ENCODE measurements at places on chromosomes 12 and 14. TPM values are rescaled to one million over a fixed set of nuclear protein-coding genes. Genes with fewer than 3 reads are reported as not detected.

GRCh38 chr12:47382305-47382704 is 302.5 kb upstream of the AMIGO2 start:
- no peaks in the 10 kb centered on the region for H3K4me1 ChIP-seq
- H3K27ac ChIP-seq = no peak overlapping the region
- no peaks in the 10 kb centered on the region for H3K27me3 ChIP-seq
- DNase-seq = no peak
- no peak overlapping the region for H3K4me3 ChIP-seq

Gene MYF6
- total RNA-seq = not detected

Gene PRB2
- total RNA-seq = not detected

DNA sequence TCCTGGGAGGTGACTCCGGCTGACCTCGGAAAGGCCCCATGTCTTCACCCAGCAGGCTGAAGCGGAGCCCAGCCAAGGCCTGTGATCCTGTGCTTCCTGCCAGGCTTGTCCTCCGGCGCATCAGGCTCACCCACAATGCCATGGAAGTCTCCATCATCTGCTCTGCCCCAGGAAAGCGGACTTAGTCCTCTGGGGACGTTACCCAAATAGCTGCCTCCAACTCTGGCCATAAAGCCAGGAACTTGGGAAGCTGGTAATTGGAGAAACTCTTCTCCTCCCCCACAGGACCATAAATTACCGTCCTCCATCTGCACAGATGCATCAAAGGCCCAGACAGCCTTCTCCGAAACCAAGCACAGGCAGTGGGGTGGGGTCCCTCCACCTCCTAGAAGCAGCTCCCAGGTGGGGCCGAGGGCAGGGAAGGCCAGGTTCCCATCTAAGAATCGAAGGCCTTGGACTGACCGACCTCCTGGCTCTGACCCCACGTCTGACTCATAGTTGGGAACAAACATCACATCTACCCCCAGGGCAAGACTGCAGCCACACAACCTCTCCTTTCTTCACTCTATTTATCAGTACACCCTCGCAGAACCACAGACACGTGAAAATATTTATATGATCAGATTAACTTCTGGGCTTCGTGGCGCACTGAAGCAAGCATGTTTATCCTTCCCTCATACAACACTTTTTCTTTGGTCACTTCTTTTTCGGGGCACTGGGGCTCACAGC is 56.4 kb downstream of the PITPNM2 start:
- H3K27me3 ChIP-seq = no peaks in the 10 kb centered on the region
- DNase-seq = peak; percentile 17
- H3K27ac ChIP-seq = peak overlapping the region; percentile 17
- H3K4me3 ChIP-seq = no peak overlapping the region
- peaks cover 31% of the 10 kb centered on the region for H3K4me1 ChIP-seq

Gene KITLG
- 18.2 TPM for total RNA-seq

- peaks cover 32% of the 10 kb centered on the region for H3K36me3 ChIP-seq
- no peaks in the 10 kb centered on the region for H3K4me1 ChIP-seq
- no peak for DNase-seq
- no peak overlapping the region for H3K27ac ChIP-seq
- H3K27me3 ChIP-seq = no peaks in the 10 kb centered on the region
These were observed 30.5 kb downstream of the YLPM1 start for GRCh38 chr14:74793506-74794155.

Gene FOXA1
- not detected for total RNA-seq

DNA sequence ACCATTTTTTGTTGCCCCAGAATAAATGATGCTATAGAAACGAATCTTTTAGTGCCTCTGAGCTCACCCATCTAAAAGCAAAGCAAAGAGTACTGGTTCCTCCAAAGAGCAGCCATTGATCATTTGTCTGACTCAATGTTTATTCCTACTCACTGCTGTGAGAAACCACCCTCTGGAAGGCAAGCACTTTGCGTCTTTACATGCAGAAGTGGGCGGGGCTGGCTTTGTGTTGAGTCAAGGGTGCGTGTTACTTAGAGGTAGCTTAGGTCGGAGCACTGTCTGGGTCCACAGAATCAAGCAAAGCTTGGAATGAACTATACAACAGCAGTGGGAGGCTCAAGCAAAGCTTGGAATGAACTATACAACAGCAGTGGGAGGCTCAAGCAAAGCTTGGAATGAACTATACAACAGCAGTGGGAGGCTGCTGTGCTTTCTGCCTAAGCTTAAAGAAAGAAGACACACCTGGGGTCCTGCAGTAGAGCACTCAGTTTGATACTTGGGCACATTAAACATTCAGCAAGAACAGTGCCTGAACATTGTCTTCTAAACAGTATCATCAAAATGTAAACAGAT is 77.2 kb upstream of the PRICKLE1 start:
- no peak overlapping the region for H3K27ac ChIP-seq
- DNase-seq = no peak
- H3K36me3 ChIP-seq = no peaks in the 10 kb centered on the region

Gene RD3L
- not detected for total RNA-seq

- H3K4me1 ChIP-seq = peaks cover 17% of the 10 kb centered on the region
- no peak for DNase-seq
- H3K36me3 ChIP-seq = no peaks in the 10 kb centered on the region
- no peak overlapping the region for H3K27ac ChIP-seq
- no peaks in the 10 kb centered on the region for H3K27me3 ChIP-seq
These were observed 67.7 kb downstream of the DIO3 start for GRCh38 chr14:101628975-101629374.

Gene APAF1
- 12.1 TPM for total RNA-seq

DNA sequence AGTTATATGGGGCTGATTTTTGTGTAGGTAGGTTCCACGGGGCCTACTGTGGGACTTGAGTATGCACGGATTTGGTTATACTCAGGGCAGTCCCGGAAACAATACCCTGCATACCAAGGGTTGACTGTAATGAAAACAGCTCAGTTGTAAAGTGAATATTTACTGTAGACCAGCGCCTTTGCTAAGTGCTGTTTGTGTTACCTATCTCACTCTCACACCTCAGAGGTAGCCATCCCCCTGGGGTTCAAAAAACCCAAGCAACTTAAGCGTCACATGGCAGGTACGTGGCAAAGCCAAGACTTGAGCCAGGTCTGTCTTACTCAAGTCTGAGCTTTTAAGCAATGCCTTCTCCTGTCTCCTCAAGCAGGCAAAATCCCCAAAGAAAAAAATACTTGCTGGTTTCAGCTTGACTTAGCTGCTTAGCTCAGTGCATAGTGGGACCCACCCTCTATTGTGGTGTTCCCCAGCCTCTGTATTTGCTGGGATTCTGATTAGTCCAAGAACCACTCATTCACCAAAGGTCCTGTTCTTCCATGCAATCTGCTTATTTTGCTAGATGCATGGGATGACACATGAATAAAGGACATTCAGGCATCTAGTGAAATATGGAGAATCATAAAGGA is 34.2 kb upstream of the STRN3 start:
- no peak overlapping the region for H3K27ac ChIP-seq
- H3K4me3 ChIP-seq = no peak overlapping the region
- DNase-seq = no peak
- H3K36me3 ChIP-seq = no peaks in the 10 kb centered on the region
- no peaks in the 10 kb centered on the region for H3K4me1 ChIP-seq

GRCh38 chr14:102610968-102611811 is 18.7 kb downstream of the RCOR1 start:
- no peak overlapping the region for H3K27ac ChIP-seq
- DNase-seq = no peak
- H3K4me3 ChIP-seq = no peak overlapping the region
- no peaks in the 10 kb centered on the region for H3K4me1 ChIP-seq
- no peaks in the 10 kb centered on the region for H3K36me3 ChIP-seq

DNA sequence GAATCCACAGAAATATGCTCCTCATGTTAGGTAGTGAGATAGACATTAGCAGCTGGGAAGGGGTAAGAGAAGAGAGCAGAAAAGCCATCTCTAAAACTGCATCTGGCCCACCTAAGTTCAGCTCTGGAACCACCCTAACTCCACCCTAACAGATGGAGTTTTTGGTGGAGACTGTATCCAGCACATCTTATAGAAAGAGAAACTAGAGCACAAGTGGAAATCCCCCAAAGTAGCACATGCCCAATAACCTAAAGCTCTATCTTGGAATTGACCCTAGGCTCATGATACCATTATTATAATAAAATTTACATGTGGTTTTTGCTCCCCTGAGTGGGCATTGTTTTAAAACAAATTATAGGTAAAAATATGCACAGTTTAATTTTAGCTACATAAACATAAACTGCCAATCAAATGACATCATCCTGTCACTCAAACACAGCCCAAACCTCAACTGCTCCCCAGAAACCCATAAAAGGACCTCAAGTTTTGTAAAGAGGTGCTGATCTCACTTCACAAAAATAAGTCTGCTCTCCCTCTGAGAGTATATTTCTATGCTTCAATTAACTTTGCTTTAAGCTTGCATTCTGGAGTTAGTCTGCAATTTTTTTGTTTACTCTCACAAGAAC is 206.4 kb downstream of the PIK3C2G start:
- no peak overlapping the region for H3K4me3 ChIP-seq
- no peaks in the 10 kb centered on the region for H3K27me3 ChIP-seq
- H3K36me3 ChIP-seq = no peaks in the 10 kb centered on the region
- H3K27ac ChIP-seq = no peak overlapping the region

- H3K4me3 ChIP-seq = no peak overlapping the region
- no peak overlapping the region for H3K27ac ChIP-seq
- H3K27me3 ChIP-seq = no peaks in the 10 kb centered on the region
- H3K4me1 ChIP-seq = no peaks in the 10 kb centered on the region
- no peaks in the 10 kb centered on the region for H3K36me3 ChIP-seq
These were observed 35.1 kb downstream of the PCNX1 start for GRCh38 chr14:70942342-70942706.
